ENCODE measurements at places on chromosomes 12 and 14. TPM values are rescaled to one million over a fixed set of nuclear protein-coding genes. Genes with fewer than 3 reads are reported as not detected.

The LRRC10 gene
- total RNA-seq, result not detected

The LYZ gene
- total RNA-seq, result 32.8 TPM

The ERP27 gene
- total RNA-seq, result 1.9 TPM

- no peak for DNase-seq
These were observed 1016.4 kb downstream of the NRXN3 start for GRCh38 chr14:79186523-79186922.

DNA sequence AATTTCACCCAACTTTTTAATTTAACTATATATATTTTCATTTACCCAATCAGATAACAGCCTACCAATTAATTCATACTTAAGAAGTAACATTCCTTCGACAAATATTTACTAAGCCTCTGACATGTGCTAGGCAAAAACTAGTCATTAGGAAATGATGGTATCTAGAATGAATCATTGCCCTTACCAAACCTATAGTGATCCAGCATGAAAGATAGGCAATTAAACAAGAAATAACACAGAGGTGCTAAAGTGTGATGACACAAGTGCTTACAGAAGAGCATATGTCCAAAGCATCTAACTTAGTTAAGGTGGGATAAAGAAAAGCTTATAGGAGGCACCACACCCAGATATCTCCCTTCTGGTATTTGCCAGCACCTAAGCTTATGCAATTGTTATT, 166.5 kb upstream of the RASSF8 start:
- DNase-seq, result no peak

The FAM181A gene
- total RNA-seq, result 0.31 TPM

- DNase-seq, result no peak
These were observed 1.8 kb upstream of the CDK17 start for GRCh38 chr12:96402061-96402460.

DNA sequence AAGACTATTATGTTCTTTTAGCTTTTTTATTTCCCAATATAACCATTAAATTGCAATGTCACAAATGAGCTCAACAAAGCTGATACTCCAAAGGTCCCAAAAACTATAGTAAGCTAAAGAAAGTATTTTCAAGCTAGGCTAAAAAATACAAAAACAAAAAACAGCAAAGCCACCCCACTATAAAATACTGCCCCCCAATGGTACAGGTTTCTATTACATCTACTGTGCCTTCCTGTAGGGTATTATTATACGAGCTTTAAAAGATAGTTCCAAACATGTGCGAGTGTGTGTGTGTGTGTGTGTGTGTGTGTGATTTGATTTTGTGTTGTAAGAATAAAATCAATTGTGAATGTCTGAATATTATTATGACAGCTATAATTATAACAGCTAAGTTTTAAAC, 1.1 kb downstream of the IFNG start:
- no peak for DNase-seq

DNA sequence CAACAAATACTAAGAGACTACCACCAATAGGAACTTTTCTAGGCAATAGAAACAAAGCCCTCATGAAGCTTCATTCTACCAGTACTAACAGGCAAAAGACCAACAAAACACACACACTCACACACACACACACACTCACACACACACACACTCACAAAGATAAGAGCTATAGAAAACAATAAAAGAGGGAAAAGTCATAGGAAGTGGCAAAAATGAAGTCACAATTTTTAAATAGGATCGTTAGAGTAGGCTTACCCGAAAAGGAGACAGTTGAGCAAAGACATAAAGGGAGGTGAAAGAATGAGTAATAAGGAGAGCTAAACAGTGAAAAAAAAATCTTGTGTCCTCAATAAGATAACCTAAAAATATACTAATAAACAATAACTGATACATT, 66.5 kb downstream of the C2CD5 start:
- no peak for DNase-seq

The EML5 gene
- total RNA-seq, result 0.51 TPM

DNA sequence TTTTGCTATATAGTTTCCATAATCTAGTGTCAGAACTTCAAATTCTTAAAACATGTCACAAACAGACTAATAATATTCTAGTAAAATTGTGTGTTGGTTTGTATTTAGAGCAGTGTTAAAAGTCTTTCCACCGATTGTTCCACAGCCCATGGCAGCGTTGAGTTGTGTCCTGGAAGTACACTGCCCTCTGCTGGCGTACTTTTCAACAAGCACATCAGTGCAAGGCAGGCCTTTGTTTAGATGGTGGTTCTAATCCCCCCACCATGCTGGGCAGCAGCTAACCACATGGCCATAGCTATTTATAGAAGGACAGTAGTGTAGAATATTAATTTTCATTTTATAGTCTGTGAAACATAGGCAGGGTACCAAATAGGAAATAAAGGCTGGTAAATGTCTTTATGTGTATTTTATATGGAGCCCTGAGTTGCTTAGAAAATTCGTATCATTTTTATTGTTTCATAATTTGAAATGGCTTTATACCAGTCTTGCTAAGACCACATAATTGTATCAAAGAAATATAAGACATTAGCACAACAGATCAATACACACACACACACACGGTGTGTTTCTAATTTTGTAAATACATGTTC, 235.4 kb downstream of the SEC23A start:
- peak; percentile 91 for DNase-seq

The MYF5 gene
- total RNA-seq, result 48.5 TPM

- no peak for DNase-seq
These were observed 4.6 kb downstream of the PKP2 start for GRCh38 chr12:32891956-32892355.

DNA sequence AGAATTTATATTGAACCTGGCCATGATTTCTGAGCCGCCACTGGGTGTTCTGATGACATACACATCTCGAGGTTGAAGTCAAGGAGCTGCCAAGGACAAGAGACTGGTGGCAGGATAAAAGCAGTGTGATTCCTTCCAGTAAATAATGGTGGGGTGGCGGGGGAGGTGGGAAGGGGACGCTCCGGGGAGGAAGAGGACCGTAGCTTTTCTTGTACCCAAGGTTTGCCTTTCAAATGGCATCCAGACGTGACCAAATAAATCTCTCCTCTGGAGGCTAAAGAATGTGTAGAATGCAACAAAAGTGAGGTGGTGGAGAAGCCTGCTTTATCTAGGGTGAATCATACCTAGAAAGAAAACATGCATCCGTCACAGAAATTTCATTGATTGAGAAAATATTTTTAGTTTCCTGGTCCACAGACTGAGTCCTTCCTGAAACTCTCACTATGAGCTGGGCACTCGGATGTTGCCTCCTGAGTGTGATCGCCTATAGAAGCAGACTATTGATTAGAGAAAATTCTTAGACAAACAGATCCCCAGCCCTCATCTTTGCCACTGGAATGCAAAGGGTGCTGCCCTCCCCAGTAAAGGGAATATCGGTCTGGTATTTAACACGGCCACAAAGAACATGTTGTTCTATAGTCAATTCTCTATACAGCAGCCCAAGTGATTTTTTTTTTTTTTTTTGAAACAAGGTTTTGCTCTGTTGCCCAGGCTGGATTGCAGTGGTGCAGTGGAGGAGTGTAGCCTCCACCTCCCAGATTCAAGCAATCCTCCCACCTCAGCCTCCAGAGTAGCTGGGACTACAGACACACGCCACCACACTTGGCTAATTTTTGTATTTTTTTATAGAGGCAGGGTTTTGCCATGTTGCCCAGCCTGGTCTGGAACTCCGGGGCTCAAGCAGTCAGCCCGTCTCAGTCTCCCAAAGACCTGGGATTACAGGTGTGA, 112.1 kb downstream of the DPF3 start:
- no peak for DNase-seq

The SIX1 gene
- 42.4 TPM for total RNA-seq

DNA sequence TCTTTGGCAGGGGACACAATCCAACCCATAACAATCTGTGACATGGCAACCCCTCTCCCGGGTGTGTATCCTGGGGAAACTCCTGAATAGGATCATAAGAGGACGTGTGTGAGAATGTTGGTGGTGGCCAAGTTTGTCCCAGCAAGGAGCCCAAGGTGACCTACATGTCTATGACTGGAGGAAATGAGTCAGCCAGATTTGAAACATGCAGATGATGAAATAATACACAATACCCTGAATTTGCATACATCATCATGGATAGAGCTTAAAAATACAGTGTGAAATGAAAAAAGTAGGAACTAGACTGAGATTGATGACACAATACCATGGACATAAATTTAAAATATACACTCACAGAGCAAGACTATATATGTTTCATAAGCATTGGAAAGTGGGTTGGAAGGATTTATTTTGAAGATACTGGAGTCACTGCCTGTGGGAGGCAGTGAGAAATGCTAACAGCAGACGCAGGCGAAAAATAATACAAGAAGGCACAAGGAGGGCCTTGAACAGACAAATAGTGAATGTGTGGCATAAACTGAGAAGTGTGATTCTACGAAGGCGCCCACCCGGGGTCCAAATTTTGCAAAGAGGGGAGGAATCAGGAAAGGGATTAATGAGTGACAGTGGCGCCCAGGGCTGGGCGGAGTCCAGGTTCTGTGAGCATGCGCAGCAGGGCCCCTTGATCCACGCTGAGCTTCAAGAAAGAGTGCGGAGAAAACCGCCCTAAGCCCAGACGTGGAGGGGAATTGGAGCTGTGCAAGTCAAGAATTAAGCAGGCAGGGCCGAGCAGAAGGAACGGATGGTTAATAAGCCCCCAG, 7.0 kb upstream of the MAP1LC3B2 start:
- no peak for DNase-seq

GRCh38 chr14:24092110-24092504, 2.0 kb upstream of the PCK2 start:
- DNase-seq, result no peak

- DNase-seq, result no peak
These were observed 35.4 kb upstream of the ATP23 start for GRCh38 chr12:57905812-57906475.

- DNase-seq, result peak; percentile 32
These were observed 93.5 kb downstream of the PLEKHA5 start for GRCh38 chr12:19223018-19223417.

DNA sequence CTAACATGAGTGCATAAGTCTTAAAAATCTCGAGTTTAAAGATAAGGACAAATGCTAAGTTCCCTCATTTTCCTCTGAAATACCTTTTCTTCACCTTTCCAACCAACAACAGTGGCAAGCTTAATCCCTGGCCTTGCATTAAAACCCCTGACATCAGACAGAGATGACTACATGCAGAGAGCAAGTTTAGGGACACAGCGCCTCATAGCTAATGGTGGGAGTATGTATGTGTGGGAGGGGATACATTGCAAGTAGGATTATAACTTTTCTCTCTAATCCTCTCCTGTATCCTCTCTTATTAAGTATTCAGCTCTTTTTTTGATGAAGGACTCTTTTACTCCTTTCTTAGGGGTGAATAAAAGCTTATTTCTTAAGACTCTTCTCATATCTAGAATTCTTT, 547.1 kb downstream of the CCER1 start:
- peak; percentile 2 for DNase-seq

DNA sequence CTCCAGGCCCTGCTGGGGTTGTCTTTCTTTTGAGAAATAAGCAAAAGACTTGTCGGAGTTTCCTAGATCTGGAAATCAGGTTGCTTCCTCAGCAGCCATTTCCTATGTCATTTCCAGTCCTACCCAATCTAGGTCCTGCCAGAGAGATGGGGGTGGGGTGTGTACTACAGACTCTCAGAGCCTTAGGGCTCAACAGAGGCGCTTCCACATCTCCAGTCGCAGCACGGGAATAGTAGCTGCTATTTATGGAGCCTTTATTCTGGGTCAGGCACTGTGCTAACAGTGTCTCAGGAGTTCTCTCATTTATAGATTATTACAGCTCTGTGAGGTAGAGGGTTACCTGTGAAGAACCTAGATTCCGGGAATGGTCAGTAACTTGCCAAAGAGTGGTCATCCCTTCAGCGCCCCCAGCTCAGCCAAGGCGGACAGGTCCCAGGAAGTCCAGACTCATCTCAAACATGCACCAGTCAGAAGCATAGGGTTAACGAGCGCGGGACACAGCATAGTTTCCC, 21.9 kb downstream of the DHRS2 start:
- DNase-seq, result no peak

DNA sequence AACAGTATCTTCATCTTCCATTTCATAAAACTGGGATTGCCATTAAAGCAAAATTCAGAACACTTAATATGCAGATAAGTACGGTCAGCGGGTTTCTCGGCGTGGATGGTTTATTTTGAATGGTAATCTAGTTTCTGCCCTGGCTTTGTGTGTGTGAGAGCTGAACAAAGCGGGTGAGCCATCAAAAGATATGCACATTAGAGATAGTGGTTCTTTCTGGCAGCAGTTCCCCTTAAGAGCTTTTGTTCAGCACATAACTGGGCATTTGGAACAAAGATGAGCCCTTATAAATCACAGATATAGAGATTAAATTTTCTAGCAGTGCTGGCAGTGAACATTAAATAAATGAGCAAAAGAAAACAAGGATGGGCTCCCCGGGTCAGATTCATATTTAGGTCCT, 207.5 kb downstream of the CALM1 start:
- no peak for DNase-seq

The RNASE13 gene
- total RNA-seq, result not detected

- no peak for DNase-seq
These were observed 10.7 kb upstream of the RTRAF start for GRCh38 chr14:51978681-51979085.

DNA sequence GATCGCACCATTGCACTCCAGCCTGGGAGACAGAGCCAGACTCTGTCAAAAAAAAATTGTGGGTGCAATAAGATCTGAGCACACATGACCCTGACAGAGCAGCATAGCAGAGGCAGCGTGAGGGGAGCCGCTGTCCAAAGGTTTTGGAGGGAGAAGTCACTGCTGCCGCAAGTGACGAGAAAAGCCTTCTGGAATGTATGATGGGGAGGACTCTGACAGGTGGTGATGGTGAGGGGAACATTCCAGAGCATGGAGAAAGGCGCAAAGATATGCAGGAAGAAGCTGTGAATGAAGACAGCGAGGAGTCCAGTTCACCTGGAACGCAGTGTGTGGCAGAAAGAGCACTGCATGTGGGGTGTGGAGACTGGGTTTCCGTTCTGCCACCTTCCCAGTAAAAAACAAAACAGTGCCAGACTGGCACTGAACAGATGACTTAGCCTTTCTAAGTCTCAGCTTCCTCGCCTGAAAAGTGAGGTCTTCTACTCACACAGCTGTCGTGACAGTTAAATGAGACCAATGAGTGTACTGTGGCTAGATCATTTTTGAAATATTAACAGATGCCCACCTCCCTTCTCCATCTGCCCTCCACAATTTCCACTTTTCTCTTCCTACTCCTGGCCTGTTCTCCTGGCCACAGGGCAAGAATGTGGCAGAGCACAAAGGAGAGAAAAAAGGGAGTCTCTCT, 53.4 kb upstream of the PTHLH start:
- DNase-seq, result peak; percentile 10

- DNase-seq, result peak; percentile 60
These were observed 9.6 kb downstream of the GSG1 start for GRCh38 chr12:13093848-13094220.

GRCh38 chr12:56884421-56884820, 49.8 kb downstream of the SDR9C7 start:
- DNase-seq, result no peak

DNA sequence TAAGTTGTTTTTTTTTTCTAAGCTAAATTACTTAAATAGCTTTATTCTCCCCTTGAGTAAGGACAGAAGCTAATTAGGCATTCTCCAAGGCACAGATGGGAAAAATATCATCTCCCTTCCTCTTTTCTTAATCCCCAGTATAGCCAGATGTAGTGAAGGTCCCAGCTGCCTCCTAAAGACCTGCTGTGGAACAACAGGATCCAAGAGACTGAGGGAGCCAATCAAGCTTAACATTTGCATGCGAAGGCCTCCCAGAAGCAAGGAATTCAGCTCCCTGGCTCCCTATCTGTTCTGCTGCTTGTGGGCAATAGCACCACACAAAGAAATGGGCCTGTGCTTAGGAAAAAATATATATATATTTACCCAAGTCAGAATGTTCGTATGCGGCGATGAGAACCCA, 255.2 kb downstream of the SYT1 start:
- no peak for DNase-seq

The DNAH10 gene
- 0.62 TPM for total RNA-seq

The LMNTD1 gene
- not detected for total RNA-seq

All from tongue (tissue), 3 donors.